ENCODE measurements at places on chromosomes 4 and X.

DNA sequence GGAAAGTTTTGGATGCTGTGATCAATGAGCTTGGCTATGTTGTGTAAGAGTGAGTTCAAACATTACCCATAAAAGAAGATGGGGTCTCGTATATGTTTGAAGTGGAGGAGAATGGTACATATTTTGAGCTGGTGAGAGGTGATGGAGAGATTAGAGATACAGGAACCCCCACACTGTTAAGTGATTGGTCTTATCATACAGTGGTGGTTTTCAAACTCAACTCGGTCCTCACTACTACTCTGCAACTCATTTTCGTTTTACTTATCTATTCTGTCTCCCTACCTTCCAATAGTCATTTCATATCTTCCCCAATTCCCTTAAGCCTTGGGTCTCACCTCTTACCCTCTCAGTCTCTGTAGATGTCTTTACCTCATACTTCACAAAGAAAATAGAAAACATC is 16.4 kb upstream of the TNIP3 start:
- no peak for DNase-seq

GRCh38 chr4:95889662-95890061 is 49.8 kb downstream of the PDHA2 start:
- DNase-seq = peak; percentile 76

DNA sequence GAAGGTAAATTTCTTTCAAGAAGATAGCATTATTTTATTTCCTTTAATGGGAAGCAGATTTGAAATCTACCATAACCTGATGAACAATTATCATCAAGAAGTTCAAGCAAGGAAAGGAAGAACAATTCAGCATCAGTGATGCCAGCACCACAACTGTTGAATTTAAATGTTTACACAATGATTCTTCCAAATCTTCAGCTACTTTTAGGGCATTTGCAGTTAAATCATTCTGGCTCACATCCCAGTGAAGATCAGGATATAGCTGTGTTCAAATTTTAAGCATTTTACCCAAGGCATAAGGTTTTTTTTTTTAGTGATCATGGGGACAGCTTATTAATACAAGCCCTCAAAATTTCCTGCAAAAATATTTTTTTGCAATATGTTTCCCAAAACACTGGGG is 112.9 kb downstream of the SHISA3 start:
- no peak for DNase-seq

DNA sequence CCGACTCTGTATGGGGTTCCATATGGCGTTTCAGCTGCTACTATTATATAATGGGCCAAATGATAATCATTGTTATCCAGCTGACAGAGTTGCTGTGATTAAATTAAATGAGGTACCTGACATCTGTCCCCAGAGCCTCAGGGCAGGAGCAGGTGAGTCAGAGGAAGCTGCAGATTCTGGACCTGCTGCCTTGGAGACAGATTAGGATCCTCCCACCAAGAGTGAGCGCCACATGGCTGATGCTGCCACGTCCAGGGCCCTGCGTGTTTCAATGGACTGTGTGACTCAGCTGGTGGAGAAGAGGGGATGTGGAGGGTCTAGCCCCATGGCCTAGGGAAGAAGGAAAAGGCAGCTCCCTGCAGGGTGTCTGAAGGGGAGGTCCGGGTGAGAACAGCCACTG is 28.3 kb upstream of the UXT start:
- DNase-seq = no peak

DNA sequence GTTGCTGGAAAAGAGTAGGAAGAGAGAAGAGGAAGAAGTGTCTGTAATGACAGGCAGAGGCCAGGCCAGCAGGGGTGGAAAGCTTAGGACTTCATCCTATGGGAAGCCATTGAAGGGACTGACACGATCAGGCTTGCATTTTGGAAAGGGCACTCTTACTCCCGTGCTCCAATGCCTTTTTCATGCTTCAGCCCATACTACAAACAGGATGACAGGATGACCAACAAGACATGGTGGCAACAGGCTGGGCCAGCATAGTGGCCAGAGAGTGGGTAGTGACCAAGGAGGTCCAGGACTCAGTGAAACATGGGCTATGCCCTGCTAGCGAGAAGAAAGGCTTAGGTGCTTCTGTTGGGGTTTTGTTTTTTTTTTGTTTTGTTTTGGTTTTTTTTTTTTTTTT is 2.6 kb upstream of the KLF3 start:
- DNase-seq = no peak

GRCh38 chr4:15376594-15376993 is 51.2 kb upstream of the C1QTNF7 start:
- DNase-seq = no peak

DNA sequence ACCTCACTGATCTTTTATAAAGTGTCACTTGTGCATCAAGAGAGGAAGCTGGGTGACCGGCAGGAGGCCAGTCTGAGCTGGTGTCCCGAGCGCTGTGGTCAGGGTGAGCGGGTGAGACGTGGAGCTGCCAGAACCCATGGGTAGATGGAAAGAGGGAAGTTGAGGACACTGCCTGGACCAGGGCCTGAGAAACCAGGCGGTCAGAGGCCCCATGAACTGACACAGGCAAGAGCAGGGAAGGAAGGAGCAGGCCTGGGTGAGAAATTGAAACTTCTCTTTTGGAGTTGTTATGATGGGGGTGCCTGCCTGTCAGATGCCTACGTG is 192.6 kb downstream of the AFAP1 start:
- no peak for DNase-seq

DNA sequence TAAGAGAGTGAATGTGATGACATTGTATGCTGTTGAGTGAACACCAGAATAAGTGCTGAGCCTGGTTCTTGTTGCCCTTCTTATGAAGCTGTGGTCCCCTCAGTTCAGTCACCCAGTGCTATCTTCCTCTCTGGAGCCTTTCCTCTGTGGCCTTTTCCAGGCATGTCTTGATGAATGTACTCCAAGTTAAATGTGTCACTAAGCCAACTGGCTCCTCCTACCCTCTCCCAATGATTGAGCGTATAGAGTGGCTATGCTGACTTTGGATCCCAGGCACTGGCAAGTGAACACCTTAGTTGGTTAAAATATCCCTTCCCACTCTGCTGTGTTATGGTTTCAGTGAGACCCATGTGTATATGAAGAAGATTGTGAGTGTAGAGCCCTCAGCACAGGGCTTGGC is 134.1 kb upstream of the MAMLD1 start:
- no peak for DNase-seq

Measured in myocyte (in vitro differentiated cells).